BJ (cell line): ENCODE measurements at places on chromosomes 7 and 10. TPM values are rescaled to one million over a fixed set of nuclear protein-coding genes. Genes with fewer than 3 reads are reported as not detected.

- DNase-seq, result no peak
These were observed 1.2 kb downstream of the MAPK8 start for GRCh38 chr10:48307711-48308018.

GRCh38 chr10:19451937-19452336 lies 364.3 kb upstream of the PLXDC2 start:
- no peak for DNase-seq

The AGAP5 gene
- polyA plus RNA-seq, result 3.3 and 4.0 TPM in 2 replicates

DNA sequence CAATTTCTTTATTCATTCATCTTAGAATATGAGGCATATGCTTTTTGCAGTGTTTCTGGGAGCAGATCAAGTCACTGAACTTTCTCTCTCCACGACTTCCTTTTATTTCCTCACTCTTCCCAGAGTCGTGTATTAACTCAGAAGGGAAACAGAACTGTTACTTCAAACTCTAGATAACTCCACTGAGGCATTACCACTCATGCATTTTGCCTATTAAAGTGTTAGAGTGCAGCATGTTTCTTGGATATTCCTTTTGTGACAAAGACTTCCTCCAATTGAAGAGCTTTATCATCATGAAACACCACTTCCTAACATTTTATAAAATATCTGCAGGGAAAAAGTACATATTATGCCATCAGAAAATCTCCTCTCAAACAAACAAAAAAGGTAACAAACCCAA lies 797.4 kb upstream of the COBL start:
- no peak for DNase-seq

The NPTX2 gene
- polyA plus RNA-seq, result 1.5 and 2.4 TPM in 2 replicates

DNA sequence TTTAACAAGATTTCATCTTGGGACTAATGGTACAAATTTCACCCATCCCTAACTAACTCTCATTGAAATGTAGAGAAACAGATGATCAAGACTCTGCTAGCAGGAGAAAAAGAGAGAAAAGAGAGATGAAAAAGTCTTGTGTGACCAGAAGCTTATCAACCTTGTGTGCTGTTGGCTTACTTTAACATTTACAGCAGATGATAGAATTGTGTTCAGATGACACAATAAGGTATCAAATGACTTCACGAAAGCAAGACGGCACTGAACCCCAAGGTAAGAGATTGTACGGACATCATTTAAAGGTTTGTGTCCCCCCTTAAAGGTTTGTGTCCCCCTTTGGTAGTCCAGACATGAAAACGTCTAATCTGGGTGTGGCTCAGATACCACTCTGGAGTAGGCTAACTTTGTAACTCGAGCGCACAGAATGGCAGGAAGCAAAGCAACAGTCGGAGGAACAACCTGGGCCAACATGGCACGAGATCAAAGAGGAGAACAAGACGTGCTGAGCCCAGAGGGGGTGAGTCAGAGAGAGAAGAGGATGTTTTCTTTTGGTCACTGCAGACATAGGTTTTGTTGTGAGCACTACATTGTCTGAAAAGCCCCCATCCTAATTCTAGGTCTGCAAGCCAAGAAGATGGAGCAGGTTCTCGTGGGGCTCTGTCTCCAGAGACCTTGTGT lies 10.4 kb upstream of the LMBR1 start:
- DNase-seq, result no peak

DNA sequence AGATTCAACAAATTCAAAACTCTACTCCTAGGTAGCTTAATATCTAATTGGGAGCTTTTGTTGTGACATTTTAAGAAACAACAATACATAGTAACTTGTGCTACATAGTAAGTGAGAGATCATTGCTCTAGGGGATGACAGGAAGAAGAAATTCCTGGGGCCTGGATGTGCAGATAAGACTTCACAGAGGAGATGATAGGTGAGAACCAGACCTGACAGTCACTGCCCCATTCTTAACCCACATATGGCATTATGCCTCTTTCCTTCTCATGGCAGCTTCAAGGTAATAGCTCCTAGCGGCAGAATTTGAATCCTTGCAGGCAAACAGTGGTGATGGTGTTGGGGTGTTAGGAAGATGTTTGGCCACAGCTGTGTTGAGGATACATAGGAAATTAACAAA lies 233.6 kb downstream of the VTI1A start:
- DNase-seq, result no peak

- DNase-seq, result no peak
These were observed 18.8 kb downstream of the SGPL1 start for GRCh38 chr10:70834441-70835151.

The CYP3A7 gene
- not detected in 2 replicates for polyA plus RNA-seq

- DNase-seq, result peak; percentile 17
These were observed 26.0 kb downstream of the LEP start for GRCh38 chr7:128266883-128267594.

- DNase-seq, result peak; percentile 85
These were observed 22.5 kb upstream of the MYL7 start for GRCh38 chr7:44163591-44163990.

- DNase-seq, result no peak
These were observed 209.3 kb downstream of the SDK1 start for GRCh38 chr7:3510101-3511020.

The LMTK2 gene
- 3.0 and 3.8 TPM in 2 replicates for polyA plus RNA-seq

- no peak for DNase-seq
These were observed 82.8 kb upstream of the EEPD1 start for GRCh38 chr7:36070230-36070629.

DNA sequence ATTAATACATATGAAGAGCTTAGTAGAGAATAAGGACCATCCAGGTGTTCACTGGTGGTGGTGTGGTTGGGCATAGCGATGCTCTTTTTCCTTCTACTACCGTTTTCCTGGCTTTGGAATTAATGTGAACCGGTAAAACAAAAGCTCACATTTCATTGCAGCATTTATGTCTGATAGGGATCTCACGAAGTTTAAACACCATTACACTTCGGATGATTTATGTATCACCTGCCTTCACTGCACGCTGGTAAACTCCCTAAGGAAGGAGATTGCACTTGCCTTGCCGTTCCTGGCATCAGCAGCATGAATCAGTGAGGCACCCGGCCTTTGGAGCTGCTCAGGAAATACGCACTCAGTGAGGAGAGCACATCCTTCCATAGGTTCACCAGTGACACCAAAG lies 47.5 kb downstream of the WIPF3 start:
- DNase-seq, result no peak

DNA sequence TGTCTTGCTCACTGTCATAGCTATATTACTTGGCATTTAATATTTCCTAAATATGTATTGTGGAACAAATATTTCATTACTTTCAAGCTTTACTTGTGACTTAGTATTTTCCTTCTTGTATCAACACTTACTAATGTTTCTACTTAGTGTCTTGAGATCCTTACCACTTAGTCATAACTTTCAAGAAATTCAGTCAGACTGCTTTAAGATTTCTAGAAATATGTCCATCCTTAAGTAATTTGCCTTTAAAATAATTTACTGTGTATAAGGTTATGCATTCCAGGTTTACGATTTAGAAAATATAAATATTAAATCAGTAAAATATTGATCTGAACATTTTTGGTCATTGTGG lies 87.3 kb upstream of the CSTF2T start:
- DNase-seq, result no peak

DNA sequence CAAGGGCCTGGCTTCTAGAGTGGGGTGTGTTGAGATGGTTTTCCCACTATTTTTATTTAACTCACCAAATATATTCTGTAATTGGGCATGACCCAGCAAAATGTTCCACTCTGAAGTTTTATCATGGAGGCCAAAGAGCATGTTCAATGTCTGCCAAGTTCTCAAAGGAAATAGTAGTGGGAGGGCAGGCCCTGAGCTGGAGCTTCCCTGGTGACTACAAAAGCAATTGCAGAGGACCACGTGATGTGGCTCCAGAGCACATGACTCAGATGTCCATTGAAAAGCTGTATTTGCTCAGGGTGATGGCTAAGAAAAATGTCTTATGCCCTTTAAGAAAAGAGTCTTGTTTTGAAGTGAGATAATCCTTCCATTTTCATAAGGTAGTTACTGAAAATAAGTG lies 1024.8 kb downstream of the LRMDA start:
- no peak for DNase-seq

The ODAD2 gene
- 3.9 and 7.5 TPM in 2 replicates for polyA plus RNA-seq

The CPED1 gene
- 18.3 and 22.0 TPM in 2 replicates for polyA plus RNA-seq
